Activated naive CD4-positive, alpha-beta T cell treated with anti-CD3 and anti-CD28 coated beads for 36 hours (primary cell): ENCODE measurements at places on chromosomes 2 and 18. TPM values are rescaled to one million over a fixed set of nuclear protein-coding genes. Genes with fewer than 3 reads are reported as not detected.

CDK5R2 gene
- total RNA-seq, result not detected

MAPK4 gene
- not detected for total RNA-seq

TUBA4A gene
- 112 TPM for total RNA-seq

SCN7A gene
- not detected for total RNA-seq

RAB6C gene
- total RNA-seq, result not detected

RIT2 gene
- total RNA-seq, result not detected

RHOB gene
- total RNA-seq, result 1.8 TPM

DPP4 gene
- total RNA-seq, result 11.9 TPM
